Activated effector memory CD4-positive, alpha-beta T cell treated with Interleukin-2 at 50 U/mL for 16 hours (primary cell): ENCODE measurements at places on chromosomes 16 and 17.

GRCh38 chr16:76854234-76854633, 336.8 kb upstream of the MON1B start:
- no peak for DNase-seq

- DNase-seq = no peak
These were observed 1540.4 kb upstream of the GOT2 start for GRCh38 chr16:60274431-60275019.

DNA sequence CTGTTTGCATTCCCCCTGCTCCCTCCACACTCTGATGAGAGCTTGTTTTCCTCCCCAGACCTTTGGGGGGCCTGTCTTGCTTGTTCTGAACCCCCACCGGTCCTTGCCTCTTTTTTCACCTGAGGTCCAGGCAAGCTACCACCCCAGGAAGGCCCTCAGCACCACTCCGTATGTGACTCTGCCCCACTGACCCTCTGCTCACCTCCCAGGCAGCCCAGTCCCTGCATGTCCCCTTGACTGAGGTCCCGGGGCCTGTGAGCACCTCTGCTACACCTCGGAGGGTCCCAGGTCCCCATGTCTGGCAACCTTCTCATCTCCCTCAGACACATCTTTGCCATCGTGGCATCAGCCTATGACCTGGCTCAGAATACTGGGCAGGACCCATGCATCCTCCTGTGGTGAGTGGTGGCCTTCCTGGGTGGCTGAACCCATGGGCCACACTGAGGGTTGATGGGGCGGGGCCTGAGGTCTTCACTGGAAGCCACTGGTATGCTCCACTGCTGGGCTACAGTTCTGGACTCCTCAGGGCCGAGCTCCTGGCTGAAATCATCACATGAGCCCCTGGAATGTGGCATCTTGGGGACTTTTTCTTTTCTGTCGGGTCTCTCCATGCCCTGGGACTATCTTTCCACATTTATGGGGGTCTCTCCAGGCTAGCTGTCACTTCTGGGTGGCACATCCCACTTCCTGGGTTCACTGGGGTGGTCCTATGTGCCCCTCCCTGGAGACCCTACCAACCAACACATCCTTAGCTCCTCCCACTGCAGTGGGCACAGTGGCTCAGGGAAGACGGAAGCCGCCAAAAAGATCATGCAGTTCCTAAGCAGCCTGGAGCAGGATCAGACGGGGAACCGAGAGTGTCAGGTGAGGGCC, 3.5 kb downstream of the MYO15B start:
- DNase-seq = no peak

GRCh38 chr16:12639044-12639443, 164.6 kb downstream of the CPPED1 start:
- no peak for DNase-seq

DNA sequence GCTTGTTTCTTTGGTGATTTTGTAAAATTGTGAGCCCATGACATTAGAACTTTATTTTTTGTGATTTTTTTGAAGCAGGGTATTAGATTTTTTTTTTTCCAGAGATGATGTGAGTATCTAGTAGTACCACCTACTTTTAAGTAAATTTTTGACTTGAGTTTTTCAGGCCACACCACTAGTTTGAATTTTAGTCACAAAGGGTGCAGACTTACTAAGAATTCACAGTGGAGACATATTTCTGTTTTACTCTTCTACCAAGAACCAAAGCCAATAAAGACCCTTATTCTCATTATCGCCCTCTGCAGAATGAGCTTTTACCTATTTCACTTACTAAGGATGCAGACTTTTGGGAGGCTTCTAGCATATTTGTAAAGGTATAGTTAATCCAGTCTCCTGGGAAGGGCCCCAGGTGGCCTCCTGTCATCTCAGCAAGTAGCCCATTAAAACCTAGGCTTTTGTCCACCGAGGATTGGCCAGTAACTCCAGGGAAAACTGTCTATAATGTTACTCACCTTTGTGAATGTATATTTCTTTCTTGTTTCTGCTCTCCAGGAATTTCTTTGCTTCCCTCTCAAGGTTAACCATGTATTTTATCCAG, 30.6 kb downstream of the NLK start:
- DNase-seq = no peak

DNA sequence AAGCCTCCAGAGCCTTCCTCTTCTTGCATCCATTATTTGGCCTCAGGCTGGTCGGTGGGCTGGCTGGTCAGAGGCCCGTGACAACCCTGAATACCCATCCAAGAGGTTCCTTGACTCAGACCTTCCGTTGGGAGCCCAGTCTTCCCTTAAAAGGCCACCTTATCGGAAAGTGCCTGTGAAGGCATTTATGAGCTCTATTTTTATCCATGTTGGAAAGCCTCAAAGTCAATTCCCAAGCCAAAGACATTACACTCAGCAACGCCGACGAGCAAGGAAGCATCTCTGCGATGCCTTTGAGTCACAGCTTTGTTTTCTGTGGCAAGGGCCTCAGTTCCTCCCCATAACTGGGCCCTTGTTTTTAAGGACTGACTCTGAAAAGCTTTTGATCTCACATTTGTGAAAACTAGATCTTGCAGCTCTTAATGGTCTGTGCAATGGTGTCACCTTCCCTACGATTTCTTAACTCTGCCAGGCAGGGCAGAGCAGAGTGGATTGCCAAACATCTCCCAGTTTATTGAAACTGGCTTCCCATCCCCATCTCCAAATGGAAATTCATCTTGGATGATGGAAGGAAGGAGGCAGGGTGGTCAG, 13.3 kb upstream of the SPOP start:
- no peak for DNase-seq

DNA sequence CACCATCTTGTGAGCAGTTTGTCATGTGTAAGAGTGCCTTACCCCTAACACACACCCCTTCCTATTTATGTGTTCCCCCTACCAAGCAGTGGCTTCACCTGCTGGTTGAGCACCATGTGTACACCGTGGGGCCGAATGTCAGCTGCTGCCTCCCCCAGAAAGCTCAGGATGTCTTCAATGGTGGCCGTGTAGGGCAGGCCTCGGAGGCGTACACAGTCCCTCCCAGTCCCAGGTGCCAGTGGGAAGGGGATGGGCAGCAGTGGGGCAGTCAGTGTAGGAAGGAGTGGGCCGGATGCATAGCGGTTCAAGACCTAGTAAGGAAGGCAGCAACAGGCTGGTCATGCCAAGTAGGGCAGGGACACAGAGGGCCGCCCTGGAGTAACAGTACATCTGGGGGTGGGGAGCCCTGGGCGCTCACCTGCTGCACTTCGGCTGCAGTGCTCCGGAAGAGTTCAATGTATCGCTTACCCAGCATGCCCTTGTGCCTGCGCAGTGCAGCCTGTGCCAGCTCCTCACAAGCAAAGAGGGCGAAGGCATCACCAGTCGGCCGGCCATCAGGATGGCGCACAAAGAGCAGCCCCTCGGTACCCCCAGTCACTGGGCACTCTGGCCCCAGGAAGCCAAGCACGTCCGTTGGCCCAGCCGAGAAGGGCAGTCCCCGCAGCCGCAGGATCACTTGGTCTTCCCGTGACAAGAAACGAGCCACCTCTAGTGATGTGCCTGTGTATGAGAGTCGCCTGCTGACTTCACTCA, 4.4 kb downstream of the ESRP2 start:
- DNase-seq = no peak

GRCh38 chr17:48052956-48053757, 5.0 kb downstream of the NFE2L1 start:
- DNase-seq = no peak

DNA sequence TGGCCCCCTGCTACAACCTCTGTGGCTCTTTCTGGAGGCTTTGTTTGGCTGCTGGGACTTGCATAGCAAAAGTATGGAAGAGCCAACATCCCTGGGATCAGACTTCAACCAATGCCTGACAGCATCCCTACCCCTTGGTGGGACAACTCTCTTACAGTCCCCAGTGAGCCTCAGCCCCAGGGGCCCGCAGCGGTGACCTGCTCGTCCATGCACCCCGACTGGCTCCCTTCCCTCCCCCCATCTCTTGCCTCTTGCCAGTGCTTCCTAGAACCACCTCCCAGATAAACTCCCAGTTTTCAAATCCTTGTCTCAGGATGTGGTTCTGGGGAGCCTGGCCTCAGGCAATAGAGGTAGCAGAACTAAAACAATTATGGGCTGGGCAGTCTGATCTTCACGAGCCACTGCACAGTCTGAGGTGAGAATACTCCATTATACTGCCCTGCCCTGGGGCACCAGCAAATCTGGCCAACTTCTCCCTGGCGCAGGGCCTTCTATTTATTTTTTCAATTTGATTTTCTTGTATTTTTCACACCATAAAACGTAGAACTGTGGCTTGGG, 86.6 kb upstream of the BRD7 start:
- no peak for DNase-seq

DNA sequence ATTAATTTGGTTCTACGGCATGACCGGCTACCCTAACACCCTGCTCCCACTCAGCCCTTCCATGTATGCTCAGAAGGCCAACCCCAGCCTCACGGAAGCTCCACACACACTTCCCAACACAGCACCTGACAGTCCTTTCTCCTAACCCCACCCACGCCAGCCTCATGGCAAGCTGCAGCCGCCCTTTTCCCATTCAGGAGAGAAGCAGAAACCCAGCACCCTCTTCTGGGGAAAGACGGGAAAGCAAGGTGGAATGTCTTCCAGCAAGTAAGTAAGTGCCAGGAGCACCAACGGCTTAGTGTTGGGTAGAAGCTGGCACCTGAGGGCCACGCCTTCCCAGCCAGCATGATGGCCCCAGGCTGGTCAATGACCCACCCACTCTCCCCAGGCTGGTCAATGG, 32.1 kb downstream of the ABR start:
- DNase-seq = no peak
